Left renal cortex interstitium (tissue), 4 donors: ENCODE measurements at places on chromosomes 16 and 17.

DNA sequence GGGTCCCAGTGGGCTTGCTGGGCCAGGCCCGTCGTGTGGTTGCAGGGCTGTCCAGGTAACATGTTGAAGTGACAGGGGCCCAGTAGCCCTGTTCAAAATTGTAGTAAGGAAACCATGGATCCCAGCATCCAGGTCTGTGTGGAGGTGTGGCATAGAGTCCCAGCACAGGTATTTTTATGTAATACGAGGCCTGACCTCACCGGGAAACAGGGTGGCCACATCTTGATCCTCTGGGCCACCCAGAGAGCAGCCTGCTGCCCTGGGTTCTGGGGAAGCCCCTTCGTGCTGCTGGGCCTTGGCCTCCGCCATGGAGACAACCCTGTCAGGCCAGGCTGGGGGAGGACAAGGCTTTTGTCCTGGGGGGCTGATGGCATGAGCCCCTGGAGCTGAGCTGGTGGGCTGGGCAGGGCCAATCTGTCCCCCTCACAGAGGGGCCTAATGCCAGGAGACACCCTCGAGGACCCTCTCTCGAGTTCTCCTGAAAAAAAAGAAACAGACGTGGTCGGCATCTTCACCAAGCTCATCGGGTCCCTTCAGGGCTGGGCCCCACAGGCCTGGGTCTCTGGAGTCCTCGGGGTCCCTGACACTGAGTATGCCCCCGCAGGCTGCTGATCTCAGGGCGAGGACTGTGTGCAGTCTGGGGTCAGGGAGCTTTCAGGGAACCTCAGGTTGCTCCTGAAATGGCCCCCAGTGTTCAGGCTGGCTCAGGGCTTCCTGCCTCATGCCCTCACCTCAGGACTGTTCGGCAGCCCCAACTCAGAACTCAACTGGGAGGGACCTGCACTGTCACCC, 47.8 kb downstream of the TNFRSF13B start:
- DNase-seq, result no peak

- DNase-seq, result no peak
Measured at GRCh38 chr16:3824121-3824795, 56.3 kb downstream of the CREBBP start.

DNA sequence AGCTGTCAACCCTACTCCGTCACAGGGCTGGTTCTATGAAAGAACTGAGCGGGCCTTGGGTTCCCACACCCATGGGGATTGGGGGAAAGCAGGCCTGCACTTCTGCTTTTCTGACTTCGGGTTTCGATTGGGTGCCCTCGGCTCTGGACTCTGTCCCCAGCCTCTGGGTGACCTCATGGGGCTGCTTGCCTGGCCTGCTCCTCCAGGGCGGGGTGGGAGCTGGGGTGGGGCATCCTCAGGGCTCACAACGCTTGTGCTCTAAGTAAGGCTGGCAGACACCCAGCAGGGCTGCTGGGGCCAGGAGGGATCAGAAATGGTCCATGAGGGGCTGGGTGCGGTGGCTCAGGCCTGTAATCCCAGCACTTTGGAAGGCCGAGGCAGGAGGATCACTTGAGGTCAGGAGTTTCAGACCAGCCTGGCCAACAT, 19.2 kb downstream of the ARHGAP27 start:
- no peak for DNase-seq

DNA sequence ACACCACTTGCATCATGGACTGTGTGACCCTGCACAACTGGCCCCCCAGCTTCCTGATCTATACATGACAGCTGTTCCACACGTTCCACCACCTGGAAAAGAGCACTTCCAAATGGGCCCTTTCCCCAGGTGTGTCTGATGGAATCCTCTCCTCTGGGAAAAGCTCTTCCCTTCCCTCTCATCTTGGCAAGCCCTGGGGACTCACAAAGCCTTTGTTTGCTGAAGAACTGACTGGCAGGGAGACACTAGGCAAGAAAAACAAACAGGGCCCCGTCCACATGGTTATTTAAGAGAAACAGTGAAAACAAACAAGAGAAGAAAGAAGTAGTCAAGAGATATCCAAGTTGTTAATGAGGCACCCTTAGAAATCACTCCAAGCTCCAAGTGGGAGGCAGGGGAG, 52.6 kb downstream of the C16orf95 start:
- no peak for DNase-seq

DNA sequence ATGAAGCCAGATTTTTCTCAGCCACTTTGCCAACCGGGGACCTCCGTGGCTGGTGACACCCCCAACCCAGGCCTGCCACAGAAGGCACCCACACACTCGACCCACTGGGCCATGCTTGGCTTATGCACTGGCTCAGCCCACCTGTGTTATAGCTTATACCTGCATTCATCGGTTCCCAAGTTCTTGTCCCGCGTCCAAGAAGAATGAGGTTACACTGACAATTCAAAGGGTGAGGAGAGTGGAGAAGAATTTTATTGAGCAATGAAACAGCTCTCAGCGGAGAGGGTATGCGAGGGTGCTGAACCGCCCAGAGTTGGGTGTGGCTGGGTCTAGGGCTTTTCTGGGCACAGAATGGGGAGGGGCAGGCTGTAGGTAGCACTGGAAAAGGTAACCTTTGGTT, 22.2 kb upstream of the CDH15 start:
- DNase-seq, result no peak

GRCh38 chr16:89087922-89088497, 5.6 kb upstream of the ACSF3 start:
- DNase-seq, result no peak

DNA sequence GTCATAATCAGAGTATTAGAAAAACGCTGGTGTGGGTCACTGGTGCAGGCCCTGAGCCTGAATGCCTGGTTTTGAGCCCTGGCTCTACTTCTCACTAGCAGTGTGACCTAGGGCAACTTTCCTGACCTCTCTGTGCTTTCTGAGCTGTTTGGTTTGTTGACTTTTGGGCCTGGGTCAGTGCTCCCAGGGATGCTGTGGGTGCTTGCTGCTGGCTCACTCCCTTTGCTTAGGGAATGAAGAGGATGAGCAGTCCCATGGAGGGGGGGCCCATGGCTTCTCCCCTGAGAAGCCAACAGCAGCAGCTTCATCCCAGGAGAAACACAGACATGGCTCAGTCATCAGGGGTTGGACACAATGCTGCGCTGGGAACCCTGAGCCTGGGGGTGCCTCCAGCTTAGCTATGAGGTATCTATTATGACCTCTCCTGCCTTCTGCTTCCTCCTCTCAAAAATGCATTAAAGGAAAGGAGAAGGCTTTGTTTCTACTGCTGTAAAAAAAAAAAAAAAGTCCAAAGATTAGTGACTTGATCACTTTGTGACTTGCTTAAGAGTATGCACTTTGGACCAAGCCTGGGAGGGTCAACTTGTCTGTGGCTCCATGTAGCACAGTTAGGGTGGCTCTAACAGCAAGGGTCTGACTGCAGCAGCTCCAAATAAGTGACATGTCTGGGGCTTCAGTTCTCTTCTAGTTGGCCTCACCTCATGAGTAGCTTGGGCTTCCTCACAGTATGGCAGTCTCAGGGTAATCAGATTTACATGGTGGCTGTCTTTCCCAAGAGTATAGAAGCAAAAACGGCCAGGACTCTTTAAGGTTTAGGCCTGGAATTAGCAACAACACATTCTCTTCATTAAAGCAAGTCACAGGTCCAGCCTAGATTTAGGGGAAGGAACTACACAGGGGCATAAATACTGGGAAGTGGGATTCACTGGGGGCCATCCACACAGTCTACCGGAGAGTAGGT, 13.0 kb downstream of the NKD1 start:
- DNase-seq, result no peak

- DNase-seq, result no peak
Measured at GRCh38 chr16:4142268-4142667, 26.0 kb upstream of the ADCY9 start.

GRCh38 chr16:84199861-84200260, 8.9 kb downstream of the ADAD2 start:
- no peak for DNase-seq

GRCh38 chr17:62090021-62090824, 25.1 kb upstream of the MED13 start:
- DNase-seq, result no peak

DNA sequence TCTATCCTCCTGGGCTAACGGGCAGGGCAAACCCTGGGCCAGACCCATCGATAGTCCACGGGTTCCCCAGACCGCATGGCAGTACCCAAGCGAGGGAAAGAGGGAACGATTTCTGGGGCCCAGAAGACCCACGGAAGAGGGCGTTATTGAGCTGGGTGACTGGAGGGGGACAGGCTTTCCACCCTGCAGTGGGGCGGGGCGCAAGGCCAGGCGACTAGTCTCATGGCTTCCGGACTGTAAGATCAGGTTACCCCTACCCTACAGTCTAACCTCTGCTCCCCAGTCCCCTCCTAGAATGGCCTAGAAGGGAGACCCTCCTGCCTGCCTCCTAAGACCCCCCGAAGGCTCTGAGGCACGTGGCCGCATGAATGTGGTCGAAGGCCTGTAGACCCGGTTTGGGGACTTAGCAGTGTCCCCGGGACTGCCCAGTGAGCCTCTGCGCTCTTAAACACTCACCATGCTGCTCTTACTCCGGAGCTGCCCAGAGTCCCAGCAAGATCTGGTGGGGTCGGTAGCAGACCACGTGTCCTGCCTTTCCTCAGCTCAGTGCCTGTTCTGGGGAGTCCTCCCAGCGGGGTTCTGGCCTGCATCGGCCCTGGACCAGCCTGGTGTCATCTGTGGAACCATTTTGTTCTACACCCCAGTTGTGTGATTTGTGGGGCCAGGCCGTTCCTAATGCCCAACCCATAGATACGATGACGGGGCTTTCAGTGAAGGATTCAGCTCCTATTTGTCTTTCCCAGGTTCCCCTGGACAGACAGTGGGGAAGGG, 13.2 kb upstream of the AURKB start:
- no peak for DNase-seq
